ENCODE measurements at places on chromosomes 6 and 20. TPM values are rescaled to one million over a fixed set of nuclear protein-coding genes. Genes with fewer than 3 reads are reported as not detected.

The GSTA3 gene
- not detected for total RNA-seq

The SAPCD1 gene
- total RNA-seq = 8.9 TPM

The MROH8 gene
- 1.3 TPM for total RNA-seq

The ASIP gene
- total RNA-seq = not detected

The SDCBP2 gene
- 202 TPM for total RNA-seq

The NKAPL gene
- total RNA-seq = 0.29 TPM

The FOXC1 gene
- total RNA-seq = 1.5 TPM

The HUS1B gene
- total RNA-seq = 0.64 TPM

DNA sequence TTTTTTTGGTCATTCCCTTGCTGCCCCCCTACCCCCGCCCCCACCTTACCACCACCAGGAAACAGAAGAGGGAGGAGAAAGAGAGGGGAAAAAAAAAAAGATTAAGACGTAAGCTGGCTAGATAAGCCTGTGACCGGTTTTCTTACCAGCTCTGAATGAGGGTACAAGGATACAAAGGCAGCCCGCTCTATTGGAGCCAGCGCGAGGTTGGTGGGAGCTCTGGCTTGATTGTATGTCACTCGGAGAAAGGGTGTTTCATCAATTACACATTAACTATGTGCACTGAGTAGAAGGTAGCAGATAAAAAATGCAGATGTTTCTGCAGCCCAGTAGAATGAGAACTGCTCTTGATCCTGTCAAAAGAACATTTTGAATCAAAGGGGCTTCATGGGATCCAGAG is 28.6 kb upstream of the OLIG3 start:
- no peak for DNase-seq

- DNase-seq = no peak
Observed at GRCh38 chr20:46954490-46955038, 59.9 kb downstream of the EYA2 start.

GRCh38 chr6:87282743-87283142 is 39.6 kb upstream of the SMIM8 start:
- no peak for DNase-seq

DNA sequence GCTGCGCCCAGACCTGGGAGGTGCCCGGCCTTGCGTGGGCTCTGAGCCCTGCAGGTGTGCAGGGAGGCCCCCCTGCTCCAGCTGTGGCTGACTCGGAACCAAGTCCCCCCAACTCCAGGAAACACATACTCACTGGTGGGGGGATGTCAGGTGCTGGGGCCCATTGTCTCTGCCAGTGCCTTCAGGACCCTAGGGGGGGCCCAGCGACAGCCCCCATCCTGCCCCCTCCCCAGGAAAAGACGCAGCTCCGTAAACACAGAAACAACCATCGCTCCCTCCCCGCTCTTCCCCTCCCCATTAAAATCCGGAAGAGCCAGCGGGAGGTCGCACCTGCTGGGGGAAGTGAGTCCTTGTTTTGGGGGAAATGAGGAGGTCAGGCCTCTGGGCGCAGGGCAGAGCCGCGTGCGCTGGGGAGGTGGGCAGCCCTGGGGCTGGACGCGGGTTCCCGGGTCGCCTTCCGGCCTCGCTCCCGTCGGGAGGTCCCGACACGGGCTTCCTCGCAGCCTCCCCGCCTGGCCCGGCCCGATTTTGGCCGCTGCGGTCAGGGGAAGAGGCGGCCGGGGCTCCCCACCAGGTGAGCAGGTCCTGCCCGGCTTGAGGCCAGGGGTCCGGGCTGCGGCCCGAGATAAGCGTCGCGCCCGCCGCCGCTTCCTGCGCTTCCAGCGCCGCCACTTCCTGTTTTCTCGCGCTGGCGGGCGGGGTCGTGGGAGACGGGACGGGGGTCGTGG is 6.2 kb downstream of the C20orf204 start:
- no peak for DNase-seq

DNA sequence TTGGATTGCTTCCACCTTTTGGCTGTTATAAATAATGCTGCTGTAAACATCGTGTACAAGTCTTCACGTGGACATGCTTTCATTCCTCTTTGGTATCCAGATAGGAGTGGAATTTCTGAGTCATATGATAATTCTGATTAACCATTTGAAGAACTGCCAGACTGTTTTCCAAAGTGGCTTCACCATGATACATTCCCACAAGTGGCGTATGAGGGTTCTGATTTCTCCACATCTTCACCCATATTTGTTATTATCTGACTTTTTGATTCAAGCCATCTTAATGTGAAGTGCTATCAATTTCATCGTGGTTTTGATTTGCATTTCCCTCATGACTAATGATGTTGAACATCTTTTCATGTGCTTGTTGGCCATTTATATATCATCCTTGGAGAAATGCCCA is 2.9 kb upstream of the SNRPB start:
- DNase-seq = no peak

DNA sequence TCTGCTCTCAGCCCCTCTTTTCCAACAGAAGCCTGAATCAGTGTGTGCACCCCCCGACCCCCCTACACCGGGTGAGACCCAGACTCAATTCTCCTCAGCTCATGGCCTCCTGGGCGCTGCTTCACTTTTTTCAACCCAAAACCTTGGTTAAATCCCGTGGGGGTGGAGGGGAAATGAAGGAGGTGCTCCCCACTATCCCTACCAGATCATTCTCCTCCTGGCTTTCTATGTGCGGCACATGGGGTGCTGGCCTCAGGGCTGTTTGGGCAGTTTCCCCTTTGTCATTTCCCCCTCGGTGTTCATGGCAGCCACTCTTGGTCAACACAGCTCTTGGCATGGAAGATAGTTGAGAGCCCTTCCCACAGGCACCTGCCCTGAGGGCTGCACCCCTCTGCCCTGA is 4.6 kb downstream of the CST4 start:
- no peak for DNase-seq

- DNase-seq = no peak
Observed at GRCh38 chr20:6231556-6231955, 108.7 kb upstream of the FERMT1 start.

GRCh38 chr6:41747256-41748101 is at the start of gene PGC:
Gene PGC, minus strand, starts transcription at chr6:41747397. Its CDS starts 63 bp downstream, at chr6:41747334.
- no peak for DNase-seq

DNA sequence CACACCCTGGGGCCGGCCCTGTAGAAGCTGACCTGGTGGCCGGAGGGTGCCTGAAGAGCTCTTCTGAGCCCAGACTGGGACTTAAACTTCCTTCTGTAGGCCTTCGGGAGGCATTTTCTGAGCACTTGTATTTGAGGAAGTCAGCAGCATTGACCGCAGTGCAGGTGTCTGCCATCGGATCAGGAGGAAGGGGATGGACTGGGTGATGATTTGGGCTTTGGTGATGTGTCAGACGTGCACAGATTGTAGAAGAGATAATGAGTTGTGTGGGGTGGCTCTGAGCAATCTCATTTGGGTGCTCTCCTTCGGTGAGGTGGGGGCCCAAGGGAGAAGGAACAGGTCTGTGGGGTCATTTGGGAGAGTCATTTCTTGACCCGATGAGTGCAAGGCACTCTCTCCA is 150.9 kb downstream of the ARID1B start:
- DNase-seq = no peak

- DNase-seq = no peak
Observed at GRCh38 chr20:37686762-37687477, 6.9 kb upstream of the CTNNBL1 start.

- DNase-seq = no peak
Observed at GRCh38 chr6:3788408-3789017, 37.0 kb upstream of the PXDC1 start.

GRCh38 chr6:134166511-134167261 is 114.3 kb upstream of the SLC2A12 start:
- DNase-seq = no peak

- DNase-seq = no peak
Observed at GRCh38 chr20:40481337-40481736, 207.7 kb downstream of the MAFB start.
